Calu3 (cell line): ENCODE measurements at places on chromosomes 7 and 10.

GRCh38 chr10:118472415-118473304 is 122.8 kb downstream of the PRLHR start:
- no peak for DNase-seq

- DNase-seq = no peak
Measured at GRCh38 chr10:78286186-78286585, 252.5 kb downstream of the RPS24 start.

DNA sequence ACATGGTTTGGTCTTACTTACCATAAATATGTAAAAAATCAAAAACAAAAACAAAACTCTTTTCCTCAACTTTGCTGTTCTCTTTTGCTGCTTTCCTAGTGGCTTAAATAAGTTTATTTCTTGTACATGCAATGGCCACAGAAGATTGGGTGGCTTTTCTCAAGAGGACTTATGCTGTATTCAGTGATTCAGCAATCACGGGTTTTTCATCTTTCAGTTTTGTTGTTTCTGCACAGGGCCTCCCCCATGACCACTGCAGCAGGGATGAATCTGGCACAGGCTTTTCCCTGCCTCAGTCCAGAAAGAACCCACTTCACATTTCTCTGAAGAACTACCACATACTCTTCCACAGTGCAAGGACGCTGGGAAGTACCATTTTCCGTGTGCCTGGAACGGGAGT is 355.0 kb downstream of the RNLS start:
- DNase-seq = no peak

DNA sequence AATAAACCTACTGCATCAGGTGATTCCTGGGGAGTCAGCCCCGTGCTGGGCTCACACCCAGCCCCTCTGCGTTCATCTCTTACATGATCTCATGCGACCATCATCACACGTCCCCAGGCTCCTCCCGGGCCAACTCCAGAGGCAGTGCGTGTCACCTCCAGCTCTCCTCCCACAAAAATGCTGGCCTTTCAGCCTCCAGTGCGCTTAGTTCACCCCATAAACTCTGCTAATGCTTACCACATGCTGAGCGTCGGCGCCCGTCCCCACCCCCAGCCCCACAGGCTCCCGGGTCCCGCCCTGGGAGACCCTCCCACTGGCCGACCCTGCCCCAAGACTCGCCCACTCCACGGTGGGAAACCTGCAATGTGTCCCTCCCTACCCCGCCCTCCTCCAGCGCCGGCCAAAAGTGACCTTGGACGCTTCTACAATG is 816 bp upstream of the SDK1 start:
- DNase-seq = peak; percentile 46

- peak; percentile 65 for DNase-seq
Measured at GRCh38 chr10:21329995-21330627, 195.4 kb downstream of the SKIDA1 start.

- peak; percentile 63 for DNase-seq
Measured at GRCh38 chr10:24382979-24383663, 174.2 kb downstream of the KIAA1217 start.

DNA sequence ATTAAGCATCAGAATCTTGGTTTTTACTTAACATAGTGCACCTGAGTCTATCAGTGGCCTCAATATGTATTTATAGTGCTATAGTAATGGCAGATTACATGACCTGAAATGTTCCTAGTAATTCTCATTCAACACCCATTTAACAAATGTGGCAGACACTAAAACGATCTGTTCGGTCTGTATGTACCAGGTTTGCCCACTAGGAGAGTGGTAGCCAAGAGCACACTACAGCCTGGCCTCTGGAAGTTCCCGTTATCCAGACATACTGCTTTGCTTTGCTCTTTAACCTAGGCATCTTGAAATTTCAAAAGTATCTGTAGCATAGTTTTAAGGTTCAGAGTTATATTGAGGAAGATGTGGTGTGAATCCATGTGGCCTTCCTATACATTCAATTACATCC is 395.7 kb upstream of the NRG3 start:
- no peak for DNase-seq

DNA sequence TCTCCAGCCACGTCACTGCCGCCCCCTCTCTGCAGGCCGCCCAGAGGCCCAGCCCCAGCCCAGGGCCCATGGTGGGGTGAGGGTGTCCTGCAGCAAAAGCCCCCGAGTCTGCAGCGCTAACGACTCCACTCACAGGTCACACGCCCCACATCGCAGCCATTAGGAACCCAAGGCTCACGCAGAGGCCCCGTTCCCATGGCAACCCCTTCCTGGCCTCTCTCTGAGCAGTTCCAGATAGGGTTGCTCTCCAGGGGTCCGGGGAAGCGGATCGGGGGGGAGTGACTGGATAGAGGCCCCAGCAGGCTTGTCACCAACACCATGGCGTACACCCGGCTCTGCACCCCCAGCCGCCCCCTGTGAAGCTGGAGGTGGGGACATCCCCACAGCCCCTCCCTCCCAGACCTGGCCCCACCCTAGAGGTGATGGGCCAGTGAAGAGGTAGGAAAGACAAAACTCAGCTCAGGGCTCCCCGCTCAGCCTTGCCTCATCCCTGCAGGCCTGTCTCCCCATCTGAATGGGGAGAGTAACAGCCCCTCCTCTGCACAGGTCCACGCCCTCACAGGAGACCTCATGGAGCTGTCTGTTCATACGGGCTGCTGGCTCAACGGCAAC is 41.2 kb downstream of the TNRC18 start:
- DNase-seq = no peak

- DNase-seq = no peak
Measured at GRCh38 chr7:108307595-108307994, 148.6 kb downstream of the NRCAM start.

DNA sequence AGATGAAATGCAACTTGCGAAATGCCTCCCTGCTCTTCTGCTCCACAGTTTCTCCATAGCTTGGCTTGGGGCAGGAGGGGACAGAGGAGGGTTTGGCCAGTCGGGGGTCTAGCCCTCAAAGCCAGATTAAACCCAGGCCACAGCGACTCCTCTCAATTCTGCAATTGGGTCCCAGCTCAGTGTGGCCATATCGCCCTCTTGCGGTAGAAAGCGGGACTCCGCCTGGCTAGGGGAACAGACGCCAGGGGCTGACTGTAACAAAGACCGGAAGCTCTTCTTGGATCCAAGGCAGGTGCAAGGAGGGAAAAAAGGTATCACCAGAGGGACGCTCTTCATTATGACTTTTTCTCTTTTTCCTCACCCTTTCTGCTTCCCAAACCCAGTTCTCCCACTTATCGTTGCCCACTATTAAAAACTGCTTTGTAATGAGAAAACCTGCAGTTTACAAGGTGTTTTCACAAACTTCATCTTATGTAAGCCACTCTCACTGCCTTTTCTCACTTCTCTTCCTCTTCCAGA is 36.6 kb upstream of the TNPO3 start:
- peak; percentile 91 for DNase-seq

GRCh38 chr10:89404104-89405047 is 10.0 kb upstream of the IFIT5 start:
- no peak for DNase-seq

DNA sequence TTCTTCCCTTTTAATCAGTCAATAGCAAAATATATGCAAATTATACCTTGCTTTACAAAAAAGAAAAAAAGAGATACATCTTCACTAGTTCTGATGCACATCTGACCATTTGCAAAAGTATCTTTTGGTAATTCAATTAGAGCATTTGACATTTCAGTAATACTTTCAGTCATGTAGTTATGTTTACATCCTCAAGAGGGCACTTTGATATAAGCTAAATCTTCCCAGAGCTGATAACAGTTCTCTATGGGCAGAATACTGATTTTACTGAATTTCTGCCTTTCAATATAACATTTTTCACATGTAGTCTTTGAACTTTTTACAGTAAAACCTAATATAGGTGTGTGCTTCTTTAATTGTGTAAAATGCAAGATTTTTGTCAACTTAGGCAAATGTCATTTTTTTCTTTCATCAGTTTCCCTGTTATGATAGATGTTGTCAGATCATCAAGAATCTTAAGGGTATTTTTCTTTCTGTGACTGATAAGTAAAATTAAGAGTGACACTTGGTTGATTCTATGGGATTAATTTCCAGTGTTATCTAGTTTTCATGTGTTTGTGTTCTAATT is 703.5 kb upstream of the SEMA3D start:
- no peak for DNase-seq

DNA sequence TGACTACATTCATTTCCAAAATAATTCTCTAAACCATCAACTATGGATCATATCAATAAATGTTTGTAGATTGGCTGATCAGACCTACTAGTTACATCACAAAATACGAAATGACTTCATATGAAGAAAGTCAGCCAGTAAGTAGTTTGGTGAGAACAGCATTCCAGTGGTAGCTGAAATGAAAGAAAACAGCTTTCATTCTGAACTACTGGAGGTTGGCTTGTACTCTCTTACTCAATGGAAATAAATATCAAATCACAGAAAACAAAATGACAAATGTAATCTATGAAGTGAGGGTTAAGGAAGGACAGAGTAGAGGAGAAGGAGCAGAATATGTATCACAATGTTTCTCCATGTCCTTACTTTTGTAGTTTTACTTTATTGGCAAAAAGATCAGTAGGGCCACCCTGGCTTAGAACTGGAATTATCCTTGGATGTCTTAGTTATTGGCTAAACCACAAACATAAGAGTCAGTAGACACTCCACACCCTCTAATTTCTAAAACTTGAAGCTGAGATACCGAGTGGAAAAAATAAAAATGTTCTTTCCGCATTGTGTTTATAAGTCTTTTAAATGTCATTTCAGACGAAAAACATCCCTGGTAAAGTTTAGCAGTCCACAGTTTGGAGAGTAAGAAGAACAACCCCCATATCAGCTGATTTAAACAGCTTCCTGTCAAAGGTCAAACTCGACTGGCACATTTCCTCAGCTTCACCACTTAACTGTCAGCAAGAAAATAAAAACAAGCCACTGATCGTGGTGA is 74.0 kb upstream of the DGKI start:
- no peak for DNase-seq

GRCh38 chr7:108650467-108650866 is 80.8 kb downstream of the DNAJB9 start:
- no peak for DNase-seq

GRCh38 chr7:30971440-30971839 is 7.7 kb downstream of the GHRHR start:
- DNase-seq = no peak

GRCh38 chr7:93910076-93910994 is 4.0 kb downstream of the GNGT1 start:
- DNase-seq = no peak

GRCh38 chr7:49840751-49841405 is 67.4 kb downstream of the VWC2 start:
- DNase-seq = no peak
